CD4-positive, alpha-beta T cell treated with Interferon alpha-2 for 1 hour (primary cell): ENCODE measurements at places on chromosomes 13 and 19.

- no peak for DNase-seq
These were observed 64.2 kb downstream of the ARHGAP35 start for GRCh38 chr19:46924874-46925547.

GRCh38 chr19:28883241-28883693 is 329.7 kb downstream of the UQCRFS1 start:
- no peak for DNase-seq

- no peak for DNase-seq
These were observed 108.7 kb upstream of the VSTM2B start for GRCh38 chr19:29417048-29417447.

DNA sequence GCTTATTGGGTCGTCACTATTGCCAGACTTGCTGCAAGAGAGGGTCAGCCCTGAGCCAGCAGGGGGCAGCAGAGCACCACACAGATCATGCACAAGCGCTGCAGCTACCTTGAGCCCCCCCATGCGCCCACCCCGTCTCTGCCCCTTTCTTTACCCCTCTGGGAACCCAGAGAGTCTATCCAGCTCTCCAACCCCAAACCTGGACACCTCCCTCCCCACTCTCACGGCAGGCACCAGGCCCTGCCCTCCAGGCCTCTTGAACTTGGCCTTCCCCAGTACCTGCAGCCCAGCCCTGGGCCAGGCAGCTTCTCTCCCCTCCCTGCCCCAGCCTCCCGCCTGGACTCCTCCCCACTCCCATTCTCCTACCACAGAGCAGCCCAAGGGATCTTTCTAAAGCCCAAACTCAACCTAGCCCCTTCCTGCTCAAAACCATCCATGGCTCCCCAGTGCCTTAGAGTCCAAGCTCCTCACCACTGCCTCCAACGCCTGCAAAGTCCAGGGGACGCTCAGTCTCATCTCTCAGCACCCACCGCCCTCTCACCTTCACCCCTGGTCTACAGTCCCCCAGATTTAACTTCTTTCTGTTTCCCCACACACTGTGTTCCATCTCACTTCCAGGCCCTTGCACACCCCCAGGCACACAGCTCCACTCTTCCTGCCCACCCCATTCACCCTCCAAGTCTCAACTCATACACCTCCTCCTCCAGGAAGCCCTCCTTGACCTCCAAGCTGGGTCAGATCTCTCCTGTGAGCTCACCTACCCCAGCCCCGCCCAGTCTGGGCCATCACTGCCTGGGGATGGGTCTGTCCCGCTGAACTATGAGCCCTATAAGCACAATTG is 9.4 kb upstream of the CEACAM16 start:
- DNase-seq, result peak; percentile 77
